ENCODE measurements at places on chromosomes 5 and 9. TPM values are rescaled to one million over a fixed set of nuclear protein-coding genes. Genes with fewer than 3 reads are reported as not detected.

GRCh38 chr5:42767491-42768105, 11.0 kb downstream of the CCDC152 start:
- no peak overlapping the region for H3K27ac ChIP-seq
- H3K36me3 ChIP-seq: no peaks in the 10 kb centered on the region
- H3K4me1 ChIP-seq: no peaks in the 10 kb centered on the region
- DNase-seq: no peak
- no peaks in the 10 kb centered on the region for H3K27me3 ChIP-seq

- H3K27me3 ChIP-seq: no peaks in the 10 kb centered on the region
Observed at GRCh38 chr9:128762671-128763449, 8.9 kb downstream of the ZER1 start.

The LHX3 gene
- total RNA-seq: not detected

DNA sequence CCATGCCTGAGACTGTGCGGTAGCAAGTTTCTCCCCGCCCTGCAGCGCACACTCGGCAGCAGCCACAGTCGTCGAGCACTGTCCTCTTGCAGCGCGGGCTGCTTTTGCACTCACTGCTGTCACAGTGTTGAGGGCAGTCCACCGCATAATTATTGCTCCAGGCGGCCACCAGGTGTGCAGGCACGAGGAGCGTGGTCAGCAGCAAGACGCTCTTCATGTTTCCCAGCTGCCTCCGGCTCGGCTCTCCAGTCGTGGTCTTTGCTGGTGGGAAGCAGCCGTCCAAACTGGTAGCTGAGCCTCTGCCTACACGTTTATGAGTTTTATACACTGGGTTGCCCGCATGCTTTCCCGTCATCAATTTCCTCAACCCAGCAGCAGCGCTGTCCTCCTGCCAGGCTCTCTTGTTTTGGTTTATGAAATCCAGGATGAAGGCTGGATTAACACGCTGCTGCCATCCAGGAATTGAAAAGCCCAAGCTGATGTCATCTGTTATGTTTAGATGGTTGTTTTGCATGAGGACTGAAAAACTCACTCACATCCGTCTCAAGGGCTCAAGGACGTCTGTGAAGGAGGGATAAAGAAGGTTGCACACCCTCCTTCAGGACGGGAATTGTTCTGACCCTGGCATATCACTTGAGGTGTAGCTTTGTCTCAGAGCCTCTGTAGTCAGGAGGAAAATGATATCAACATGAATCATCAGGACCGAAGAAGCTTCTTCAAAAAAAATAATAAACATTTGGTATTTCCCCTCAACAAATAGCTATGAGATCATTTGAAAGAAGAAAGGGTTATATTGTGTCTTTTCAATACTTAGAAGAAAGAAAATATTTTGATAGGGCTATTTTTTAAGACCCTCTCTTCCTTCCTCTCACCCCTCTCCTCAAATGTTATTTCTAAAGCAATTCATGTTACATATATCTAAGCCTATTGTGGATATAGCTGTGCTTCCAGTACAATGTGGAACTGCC, at the start of gene ESM1:
TSS of gene ESM1 (minus strand) at position 293 of the 968 bp plus-strand sequence. CDS start at position 217, 76 bp downstream.
- H3K36me3 ChIP-seq: no peaks in the 10 kb centered on the region
- H3K4me3 ChIP-seq: no peak within 1 kb of the TSS
- H3K27me3 ChIP-seq: no peaks in the 10 kb centered on the region
- DNase-seq: peak; percentile 84

The ZNF782 gene
- 7.9 TPM for total RNA-seq

- no peaks in the 10 kb centered on the region for H3K27me3 ChIP-seq
- peak overlapping the region; percentile 80 for H3K27ac ChIP-seq
- no peak for DNase-seq
- H3K4me1 ChIP-seq: peaks cover 62% of the 10 kb centered on the region
Observed at GRCh38 chr9:94867281-94867841, 140.9 kb downstream of the AOPEP start.

DNA sequence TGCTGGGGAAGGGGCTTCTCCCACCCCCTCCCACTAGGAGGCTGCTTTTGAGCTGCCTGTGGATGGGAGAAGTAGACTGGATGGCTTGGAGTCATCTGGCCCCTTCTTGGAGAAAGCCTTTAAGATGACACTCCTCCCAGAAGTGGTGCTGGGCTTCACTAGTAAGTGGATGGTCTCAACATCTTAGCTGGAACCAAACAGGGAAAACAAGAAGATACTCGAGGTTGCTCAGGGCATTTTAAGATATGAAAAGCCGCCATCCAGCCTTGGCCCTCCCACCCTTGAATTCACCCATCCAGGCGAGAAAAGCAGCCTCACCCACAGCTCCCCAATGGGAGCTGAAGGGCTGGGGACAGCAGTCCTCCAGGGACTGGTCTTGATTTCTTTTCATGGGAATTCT, 7.8 kb upstream of the SMIM32 start:
- H3K27ac ChIP-seq: no peak overlapping the region
- DNase-seq: peak; percentile 90
- no peaks in the 10 kb centered on the region for H3K36me3 ChIP-seq
- H3K4me3 ChIP-seq: no peak overlapping the region

- H3K27me3 ChIP-seq: no peaks in the 10 kb centered on the region
- H3K4me1 ChIP-seq: no peaks in the 10 kb centered on the region
- no peak for DNase-seq
- H3K36me3 ChIP-seq: no peaks in the 10 kb centered on the region
- no peak overlapping the region for H3K27ac ChIP-seq
Observed at GRCh38 chr5:95380103-95380628, 11.0 kb upstream of the FAM81B start.

DNA sequence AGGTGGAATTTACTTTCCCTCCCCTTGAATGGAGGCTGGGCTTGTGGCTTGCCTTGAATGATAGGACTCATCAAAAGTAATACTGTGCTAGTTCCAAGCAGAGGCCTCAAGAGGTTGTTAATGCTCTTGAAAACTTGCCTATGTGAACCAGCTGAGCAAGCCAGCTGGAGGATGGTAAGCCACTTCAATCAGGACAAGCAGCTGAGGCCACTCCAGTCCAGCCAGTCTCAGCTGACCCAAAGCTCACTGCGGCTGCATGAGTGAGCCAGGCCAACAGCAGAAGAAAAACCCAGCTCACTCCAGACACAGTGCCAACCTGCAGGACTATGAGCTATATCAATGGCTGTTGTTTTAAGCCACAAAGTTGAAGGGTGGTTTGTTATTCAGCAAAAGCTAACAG, 182.8 kb downstream of the MCTP1 start:
- no peaks in the 10 kb centered on the region for H3K4me1 ChIP-seq
- no peaks in the 10 kb centered on the region for H3K36me3 ChIP-seq
- DNase-seq: no peak
- no peaks in the 10 kb centered on the region for H3K27me3 ChIP-seq
- no peak overlapping the region for H3K4me3 ChIP-seq

DNA sequence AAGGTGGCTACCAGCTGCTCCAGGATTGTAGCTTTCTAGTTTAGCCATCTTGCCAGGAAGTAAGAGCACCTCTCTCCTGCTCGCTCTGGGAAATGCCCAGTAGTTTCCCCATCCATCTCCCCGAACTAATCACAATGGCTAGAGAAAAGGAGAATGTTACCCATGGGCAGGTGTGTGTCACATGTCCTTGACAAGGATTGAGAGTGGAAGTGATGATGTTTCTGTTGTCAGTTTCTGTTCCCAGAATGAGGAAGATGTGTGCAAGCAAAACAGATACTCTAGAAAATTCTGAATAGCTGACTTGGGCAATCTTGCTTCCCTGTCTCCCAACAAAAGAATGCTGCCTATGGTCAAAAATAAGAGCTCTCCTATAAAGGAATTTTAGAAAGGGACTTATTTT, 429.5 kb downstream of the EBF1 start:
- no peaks in the 10 kb centered on the region for H3K4me1 ChIP-seq
- no peaks in the 10 kb centered on the region for H3K36me3 ChIP-seq
- H3K27ac ChIP-seq: no peak overlapping the region
- no peak for DNase-seq

Measured in esophagus muscularis mucosa (tissue), 4 donors.